Natural killer cell (primary cell): ENCODE measurements at places on chromosomes 2 and 18. TPM values are rescaled to one million over a fixed set of nuclear protein-coding genes. Genes with fewer than 3 reads are reported as not detected.
A peak's percentile ranks its signal among the peaks of the same experiment; 100 is the strongest.

DNA sequence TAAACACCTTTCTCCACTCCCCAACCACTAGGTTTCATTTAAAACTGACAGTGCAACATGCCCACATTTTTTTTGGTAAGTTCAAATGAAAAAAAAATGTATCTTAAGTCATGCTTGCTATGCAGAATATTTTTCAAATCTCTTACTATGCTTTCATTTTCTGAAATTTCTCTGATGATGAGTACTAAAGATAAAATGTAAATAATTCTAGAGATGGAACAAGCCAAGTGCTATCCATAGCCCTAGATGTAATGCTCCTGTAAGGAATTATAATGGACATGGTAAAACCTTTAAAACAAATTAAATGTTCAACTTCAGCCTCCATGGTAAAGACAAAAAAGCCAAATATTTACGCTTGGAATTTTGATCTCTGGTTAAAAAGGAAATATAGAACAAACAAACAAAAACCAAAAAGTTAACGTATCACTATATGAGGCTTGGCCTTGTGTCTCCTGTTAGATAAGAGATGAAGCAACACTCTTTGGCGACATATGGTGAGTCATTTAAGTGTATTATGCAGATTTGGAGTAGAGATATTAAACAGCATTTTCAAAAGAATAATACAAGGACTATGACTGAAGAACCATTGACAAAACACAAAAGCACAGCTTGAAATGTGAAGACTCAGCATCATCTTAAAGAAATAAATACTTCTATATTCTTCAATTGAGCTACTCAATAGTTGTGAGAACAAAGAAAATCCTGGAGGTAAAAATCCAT lies 392.0 kb upstream of the LYPD1 start:
- H3K4me1 ChIP-seq: no peaks in the 10 kb centered on the region
- no peaks in the 10 kb centered on the region for H3K36me3 ChIP-seq
- no peak overlapping the region for H3K27ac ChIP-seq
- no peak for DNase-seq
- H3K4me3 ChIP-seq: no peak overlapping the region

GRCh38 chr2:120904379-120904778 lies 168.7 kb downstream of the GLI2 start:
- no peak overlapping the region for H3K27ac ChIP-seq
- H3K4me1 ChIP-seq: no peaks in the 10 kb centered on the region
- DNase-seq: no peak
- no peak overlapping the region for H3K4me3 ChIP-seq
- H3K36me3 ChIP-seq: no peaks in the 10 kb centered on the region

- peaks cover 13% of the 10 kb centered on the region for H3K36me3 ChIP-seq
- no peak overlapping the region for H3K27ac ChIP-seq
- no peak for DNase-seq
- H3K4me1 ChIP-seq: no peaks in the 10 kb centered on the region
Measured at GRCh38 chr2:105085525-105085924, 47.7 kb downstream of the MRPS9 start.

Gene ZNF2
- 2.4 TPM for total RNA-seq

Gene SLC4A3
- total RNA-seq: 0.15 TPM

Gene MOGAT1
- total RNA-seq: not detected

Gene OR6B2
- not detected for total RNA-seq

- no peak overlapping the region for H3K4me3 ChIP-seq
- H3K36me3 ChIP-seq: no peaks in the 10 kb centered on the region
- no peaks in the 10 kb centered on the region for H3K4me1 ChIP-seq
Measured at GRCh38 chr18:64119916-64120315, 29.0 kb downstream of the LINC00305 start.

GRCh38 chr2:146734042-146734820 lies 1110.6 kb upstream of the ACVR2A start:
- no peak overlapping the region for H3K27ac ChIP-seq
- no peaks in the 10 kb centered on the region for H3K27me3 ChIP-seq
- no peak for DNase-seq

- H3K27ac ChIP-seq: no peak overlapping the region
- no peak overlapping the region for H3K4me3 ChIP-seq
- no peaks in the 10 kb centered on the region for H3K36me3 ChIP-seq
- H3K4me1 ChIP-seq: no peaks in the 10 kb centered on the region
Measured at GRCh38 chr2:128486640-128487375, 168.1 kb upstream of the HS6ST1 start.

- H3K27ac ChIP-seq: no peak overlapping the region
- no peaks in the 10 kb centered on the region for H3K36me3 ChIP-seq
- peaks cover 8% of the 10 kb centered on the region for H3K27me3 ChIP-seq
- no peak for DNase-seq
- H3K4me1 ChIP-seq: no peaks in the 10 kb centered on the region
Measured at GRCh38 chr2:178066890-178067669, 5.5 kb downstream of the PDE11A start.

DNA sequence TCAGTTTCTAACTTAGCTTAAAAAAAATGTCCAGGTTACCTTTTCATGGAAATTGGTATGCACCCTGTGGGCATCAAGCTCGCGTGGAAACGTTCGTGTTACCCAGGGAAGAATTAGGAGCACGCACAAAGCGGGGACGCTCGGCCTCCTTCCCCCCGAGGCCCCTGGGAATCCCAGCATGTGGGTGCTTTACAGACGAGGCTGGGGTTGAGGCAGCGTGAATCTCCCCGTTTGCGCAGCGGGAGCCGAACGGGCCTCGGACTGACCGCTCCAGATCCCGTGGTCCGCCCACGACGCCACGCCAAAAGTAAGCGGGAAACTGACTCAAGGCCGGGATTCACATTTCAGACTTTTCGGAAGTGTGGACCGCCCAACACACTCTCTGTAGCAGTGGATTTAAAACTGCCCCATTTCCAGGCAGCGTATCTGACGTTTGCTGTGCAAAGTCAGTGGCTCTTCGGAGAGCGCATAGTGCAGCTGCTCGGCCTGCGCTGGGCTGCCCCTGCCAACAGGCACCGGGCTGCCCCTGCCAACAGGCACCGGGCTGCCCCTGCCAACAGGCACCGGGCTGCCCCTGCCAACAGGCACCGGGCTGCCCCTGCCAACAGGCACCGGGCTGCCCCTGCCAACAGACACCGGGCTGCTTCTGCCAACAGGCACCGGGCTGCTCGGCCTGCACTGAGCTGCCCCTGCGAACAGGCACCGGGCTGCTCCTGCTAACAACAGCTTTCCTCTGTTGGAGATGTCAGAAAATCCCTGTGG lies 49.7 kb downstream of the SH3YL1 start:
- H3K36me3 ChIP-seq: peaks cover under 1% of the 10 kb centered on the region
- H3K4me1 ChIP-seq: peaks cover 9% of the 10 kb centered on the region
- no peak for DNase-seq
- no peak overlapping the region for H3K27ac ChIP-seq
- no peak overlapping the region for H3K4me3 ChIP-seq

- no peak overlapping the region for H3K27ac ChIP-seq
- no peaks in the 10 kb centered on the region for H3K4me1 ChIP-seq
- DNase-seq: no peak
- H3K27me3 ChIP-seq: no peaks in the 10 kb centered on the region
Measured at GRCh38 chr2:104473546-104473945, 380.4 kb upstream of the POU3F3 start.

DNA sequence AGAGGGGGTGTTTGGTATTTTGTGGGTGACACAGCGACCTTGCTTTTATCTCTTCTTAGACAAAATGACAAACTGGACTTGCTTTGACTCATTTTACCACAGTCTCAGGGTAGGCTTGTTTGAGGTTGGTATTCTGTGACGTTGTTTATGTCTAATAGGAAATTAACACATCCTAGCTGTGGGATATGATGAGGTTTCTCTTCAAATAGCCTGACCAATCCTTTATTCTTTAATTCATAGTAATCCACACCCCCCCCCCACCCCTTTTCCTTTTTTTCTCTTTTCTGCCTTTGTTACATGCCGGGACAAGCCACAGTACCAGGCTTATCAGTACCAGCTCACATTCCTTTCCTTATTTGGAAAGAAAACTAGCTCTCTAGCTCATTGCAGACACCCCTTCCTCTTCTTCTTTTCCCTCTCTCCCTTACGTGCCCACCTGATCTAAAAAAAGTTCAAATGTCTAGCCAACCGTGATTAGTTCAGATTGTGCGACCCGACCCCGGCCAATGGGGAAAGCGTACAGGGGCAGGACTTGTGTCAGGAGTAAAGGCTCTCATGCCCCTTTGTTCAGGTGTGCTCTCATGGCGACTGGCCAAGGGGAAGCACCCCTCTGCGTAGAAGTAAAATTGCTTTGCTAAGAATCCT lies 52.2 kb upstream of the PTPRM start:
- H3K36me3 ChIP-seq: no peaks in the 10 kb centered on the region
- no peaks in the 10 kb centered on the region for H3K27me3 ChIP-seq
- DNase-seq: no peak
- no peak overlapping the region for H3K27ac ChIP-seq
- H3K4me1 ChIP-seq: no peaks in the 10 kb centered on the region

DNA sequence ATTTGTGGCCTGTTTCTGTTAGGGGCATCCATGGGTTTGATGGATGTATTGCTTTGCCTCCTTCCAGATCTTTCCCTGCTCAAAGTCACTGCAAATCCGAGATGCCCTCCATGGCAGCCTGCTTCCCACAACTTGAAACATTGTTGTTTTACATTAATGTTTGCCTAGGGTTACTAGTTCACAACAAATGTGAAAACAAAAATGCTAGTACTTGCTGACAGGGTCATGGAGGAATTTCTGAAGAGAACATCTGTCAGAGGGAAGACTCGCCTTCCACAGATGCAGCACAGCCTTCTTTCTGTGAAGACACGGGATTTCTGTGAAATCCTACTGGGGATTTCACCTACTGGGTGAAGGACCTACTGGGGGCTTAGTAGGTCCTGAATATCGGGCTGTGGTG lies 260.0 kb upstream of the FN1 start:
- H3K27me3 ChIP-seq: no peaks in the 10 kb centered on the region
- no peak overlapping the region for H3K4me3 ChIP-seq
- DNase-seq: no peak
- H3K36me3 ChIP-seq: no peaks in the 10 kb centered on the region
- no peaks in the 10 kb centered on the region for H3K4me1 ChIP-seq
- H3K27ac ChIP-seq: no peak overlapping the region

DNA sequence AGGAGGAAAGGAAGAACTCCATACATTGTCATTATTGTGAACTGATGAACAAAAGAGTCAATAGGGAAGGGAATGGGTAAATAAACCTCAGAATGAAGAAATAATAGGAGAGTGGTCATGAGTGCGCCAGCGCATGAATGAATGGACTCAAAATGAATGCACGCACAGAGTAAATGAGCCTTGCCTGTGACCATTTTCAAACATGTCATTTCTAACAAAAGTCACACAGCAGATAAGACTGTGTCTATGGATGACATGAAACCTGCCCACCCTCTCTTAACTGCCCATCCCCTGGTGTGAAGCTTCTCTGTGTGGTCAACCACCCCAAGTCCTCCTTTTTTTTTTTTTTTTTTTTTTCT lies 121.1 kb upstream of the TEX51 start:
- H3K27ac ChIP-seq: no peak overlapping the region
- DNase-seq: no peak
- peak overlapping the region; percentile 70 for H3K4me3 ChIP-seq
- H3K27me3 ChIP-seq: no peaks in the 10 kb centered on the region
- H3K4me1 ChIP-seq: peaks cover 12% of the 10 kb centered on the region

Gene ASXL3
- not detected for total RNA-seq

DNA sequence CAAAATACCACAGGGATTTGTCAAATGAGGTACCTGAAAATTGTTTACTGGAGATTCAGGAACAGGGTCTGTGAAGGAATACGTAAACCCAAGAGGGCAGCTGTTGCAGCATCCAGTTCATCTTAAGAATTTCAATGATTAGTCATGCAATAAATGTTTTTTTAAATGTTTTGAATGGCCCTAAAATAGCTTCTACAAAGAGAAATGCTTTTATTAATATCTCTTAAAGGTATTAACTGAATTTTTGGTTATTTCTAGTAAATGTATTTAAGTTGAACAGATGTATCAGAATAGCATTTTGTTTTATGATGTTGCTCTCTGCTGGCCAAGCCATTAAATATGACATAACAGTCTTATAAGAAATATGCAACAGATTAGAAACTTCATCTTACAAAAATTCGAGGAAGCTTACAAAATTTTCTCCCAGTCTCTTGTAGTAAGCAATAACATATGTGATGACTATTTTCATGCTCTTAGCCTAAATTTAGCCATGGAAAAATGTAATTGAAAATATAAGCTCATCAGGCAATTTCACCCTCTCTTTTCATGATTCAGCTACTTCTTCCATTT lies 863.9 kb downstream of the SUCLG1 start:
- H3K27me3 ChIP-seq: no peaks in the 10 kb centered on the region
- H3K4me1 ChIP-seq: no peaks in the 10 kb centered on the region
- no peaks in the 10 kb centered on the region for H3K36me3 ChIP-seq
- no peak for DNase-seq
- H3K4me3 ChIP-seq: no peak overlapping the region

DNA sequence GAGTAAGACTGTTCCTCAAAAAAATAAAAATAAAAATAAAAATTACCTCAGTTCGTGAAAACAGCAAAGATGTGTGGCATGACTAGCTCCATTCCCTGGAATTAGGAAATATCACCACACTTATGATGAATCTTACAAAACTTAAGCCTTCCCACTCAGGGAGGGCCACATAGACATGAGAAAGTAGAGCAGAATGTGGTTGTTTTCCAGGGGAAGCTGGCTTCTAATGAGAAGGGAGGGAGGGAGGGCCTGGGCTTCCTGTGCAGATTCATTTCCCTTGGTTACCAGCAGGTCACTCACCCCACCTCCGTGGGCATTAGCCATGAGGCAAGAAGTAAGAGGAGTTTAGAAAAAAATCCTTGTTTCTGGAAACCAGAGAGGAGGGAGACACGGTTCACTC lies 95.9 kb upstream of the RMDN2 start:
- no peak overlapping the region for H3K27ac ChIP-seq
- H3K36me3 ChIP-seq: no peaks in the 10 kb centered on the region
- H3K27me3 ChIP-seq: no peaks in the 10 kb centered on the region

DNA sequence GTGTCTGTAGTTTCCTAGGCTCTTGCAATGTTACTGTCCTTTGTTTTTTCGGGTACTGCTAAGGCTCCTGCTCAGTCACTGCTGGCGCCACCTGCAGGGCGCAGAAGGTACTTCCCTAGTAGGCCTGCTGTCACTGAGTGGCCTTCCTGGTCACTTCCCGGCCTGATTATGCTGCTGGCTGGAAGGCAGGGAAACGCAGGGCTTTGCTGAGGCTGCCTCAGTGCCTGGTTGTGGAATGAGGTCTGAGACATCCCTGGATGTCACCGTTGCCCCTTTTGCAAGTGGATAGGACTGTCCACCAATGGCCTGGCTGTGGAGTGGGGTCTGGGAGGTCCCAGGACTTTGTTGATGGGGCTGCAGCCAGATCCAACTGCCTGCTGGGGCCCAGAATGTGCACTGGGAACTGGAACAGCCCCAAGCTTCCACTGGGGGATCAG lies 13.1 kb downstream of the DAW1 start:
- peak; percentile 31 for DNase-seq
- H3K27me3 ChIP-seq: no peaks in the 10 kb centered on the region
- H3K4me3 ChIP-seq: no peak overlapping the region
- no peak overlapping the region for H3K27ac ChIP-seq

Gene SPP2
- total RNA-seq: not detected

GRCh38 chr18:68406761-68407160 lies 308.1 kb downstream of the TMX3 start:
- no peaks in the 10 kb centered on the region for H3K4me1 ChIP-seq
- no peak for DNase-seq
- H3K4me3 ChIP-seq: no peak overlapping the region
- no peaks in the 10 kb centered on the region for H3K36me3 ChIP-seq
- H3K27ac ChIP-seq: no peak overlapping the region
- no peaks in the 10 kb centered on the region for H3K27me3 ChIP-seq
